ENCODE measurements at places on chromosomes 12 and 14. TPM values are rescaled to one million over a fixed set of nuclear protein-coding genes. Genes with fewer than 3 reads are reported as not detected.

- no peak for DNase-seq
Observed at GRCh38 chr12:67697967-67698366, 49.4 kb downstream of the DYRK2 start.

DNA sequence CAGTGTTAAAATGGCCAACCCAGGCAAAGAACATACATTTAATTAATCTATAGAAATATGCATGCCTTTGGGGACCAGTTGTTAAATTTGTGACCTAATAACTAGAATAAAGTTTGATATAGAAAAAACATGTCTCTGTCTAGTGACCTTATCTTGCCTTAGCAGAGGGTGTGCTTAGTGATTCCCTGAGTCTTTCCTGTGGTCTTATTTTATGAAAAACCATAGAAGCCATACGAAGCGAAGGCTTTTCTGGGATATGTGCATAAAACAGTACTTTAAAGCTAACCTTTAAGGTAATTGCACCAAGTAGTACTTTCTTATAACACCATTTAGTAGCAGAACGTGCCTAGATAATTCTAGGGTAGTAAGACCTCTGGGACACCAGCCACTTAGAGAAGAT lies 379.4 kb downstream of the ZFP36L1 start:
- no peak for DNase-seq

DNA sequence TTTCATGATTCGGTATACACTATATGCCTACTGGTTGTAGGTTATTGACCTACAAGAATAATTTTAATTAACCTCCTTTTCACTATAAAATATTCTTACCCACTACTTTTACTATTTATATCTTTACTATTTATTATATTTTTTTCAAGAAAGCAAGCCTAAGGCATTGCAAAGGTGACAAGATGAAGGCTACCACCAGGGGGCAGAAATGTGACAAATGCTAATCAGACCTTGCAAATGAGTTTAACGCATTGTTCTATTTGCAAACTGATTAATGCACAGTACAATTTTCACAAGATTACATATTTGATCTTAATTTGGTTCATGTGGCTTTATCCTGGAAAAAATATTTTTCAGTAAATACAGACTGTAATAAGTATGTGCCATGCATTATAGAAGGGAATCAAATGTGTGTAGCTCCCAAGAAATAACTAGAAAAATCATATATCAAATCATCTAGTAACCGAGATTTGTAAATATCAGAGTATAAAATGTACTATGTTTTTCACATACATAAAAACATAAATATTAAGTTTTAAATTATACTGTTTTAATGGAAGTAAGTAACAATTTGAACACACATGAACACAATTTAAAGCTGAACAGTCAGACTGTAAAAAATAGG lies 107.0 kb downstream of the ADAMTS20 start:
- no peak for DNase-seq

GRCh38 chr12:94109160-94109559 lies 39.2 kb upstream of the PLXNC1 start:
- no peak for DNase-seq

DNA sequence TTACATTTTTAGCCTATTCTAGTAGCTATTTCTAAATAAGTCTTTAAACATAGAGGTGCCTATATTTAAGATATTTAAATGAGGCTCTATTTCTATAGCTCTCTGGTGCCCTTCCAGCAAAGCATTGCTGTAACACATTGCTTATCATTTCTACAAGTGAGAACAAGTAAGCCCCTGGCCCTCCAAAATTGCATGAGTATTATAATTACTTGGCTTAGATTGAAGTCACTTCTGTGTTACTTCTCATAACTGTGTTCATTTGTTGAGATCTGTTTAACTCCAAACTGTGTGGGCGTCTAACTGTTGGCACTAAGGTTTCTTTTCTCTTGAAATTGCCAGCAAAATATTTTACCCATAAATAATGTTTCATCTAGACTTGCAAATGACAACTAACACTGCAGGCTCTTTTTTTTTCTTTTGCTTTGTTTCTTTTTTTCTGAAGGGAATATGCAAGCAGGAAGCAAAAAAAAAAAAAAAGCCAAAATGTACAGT lies 66.5 kb downstream of the DAD1 start:
- DNase-seq, result no peak

DNA sequence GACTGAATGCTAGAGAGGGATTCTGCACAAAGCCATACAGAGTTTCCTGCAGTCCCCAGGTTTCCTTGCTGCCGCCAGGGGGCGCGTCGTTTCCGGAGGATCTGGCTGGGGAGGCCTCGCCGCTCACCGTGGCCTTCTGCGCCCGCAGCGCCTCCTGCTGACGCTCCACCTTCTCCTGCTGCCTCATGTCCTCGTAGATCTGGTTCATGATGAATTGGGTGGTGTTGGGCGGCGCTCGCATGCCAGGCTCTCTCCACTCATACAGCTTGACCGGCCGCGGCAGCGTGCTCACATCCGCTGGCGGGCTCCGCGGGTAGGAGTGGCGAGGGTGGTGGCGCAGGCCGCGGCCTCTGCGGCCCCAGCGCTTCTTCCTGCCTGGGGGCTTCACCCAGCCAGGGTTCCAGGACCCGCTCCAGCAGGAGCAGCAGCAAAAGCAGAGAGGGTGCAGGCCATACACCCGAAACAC lies 987 bp downstream of the CCER1 start:
- DNase-seq, result peak; percentile 63

DNA sequence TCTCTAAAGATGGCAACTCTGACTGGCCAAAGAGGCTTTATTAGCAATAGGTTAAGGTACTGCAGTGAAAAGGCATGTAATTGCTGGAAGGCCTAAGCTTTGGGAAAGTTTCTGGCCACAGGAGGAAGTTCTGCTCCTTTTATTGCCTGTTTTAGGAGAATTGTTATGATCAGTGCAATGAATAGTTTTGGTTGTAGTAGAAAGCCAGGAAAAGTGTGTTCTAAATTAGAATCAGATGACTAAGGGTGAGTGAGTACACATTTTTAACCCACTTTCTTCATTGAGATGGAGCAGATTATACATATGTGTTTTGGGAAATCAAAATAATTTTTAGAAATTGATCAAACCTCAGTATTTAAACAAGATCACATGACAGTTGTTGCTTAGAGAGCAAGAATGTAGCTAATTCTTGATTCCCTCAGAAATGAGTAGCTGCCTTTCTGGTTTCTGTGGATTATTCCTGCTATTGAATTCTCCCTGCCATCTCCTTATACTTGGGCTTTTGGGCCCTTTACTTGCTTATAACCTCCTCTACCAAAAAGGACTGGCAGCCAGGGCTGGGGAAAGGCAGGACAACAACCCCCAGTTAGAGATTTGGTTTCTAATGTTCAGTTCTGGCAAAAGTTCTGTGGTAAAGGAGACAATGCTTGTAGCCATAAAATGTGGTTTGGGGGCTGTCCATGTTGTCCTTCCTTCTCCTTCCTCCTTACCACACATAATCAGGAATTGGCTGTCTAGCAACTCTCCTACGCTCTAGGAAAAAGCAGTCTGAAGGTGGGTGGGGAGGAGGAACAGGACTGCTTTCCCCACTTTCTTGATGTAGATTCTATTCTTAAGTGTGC lies 217.1 kb downstream of the SLC38A4 start:
- DNase-seq, result no peak

- no peak for DNase-seq
Observed at GRCh38 chr14:73953731-73954130, 3.6 kb downstream of the COQ6 start.

- no peak for DNase-seq
Observed at GRCh38 chr14:28461389-28461788, 305.2 kb upstream of the FOXG1 start.

GRCh38 chr12:75190846-75191245 lies 18.8 kb downstream of the KCNC2 start:
- DNase-seq, result no peak

DNA sequence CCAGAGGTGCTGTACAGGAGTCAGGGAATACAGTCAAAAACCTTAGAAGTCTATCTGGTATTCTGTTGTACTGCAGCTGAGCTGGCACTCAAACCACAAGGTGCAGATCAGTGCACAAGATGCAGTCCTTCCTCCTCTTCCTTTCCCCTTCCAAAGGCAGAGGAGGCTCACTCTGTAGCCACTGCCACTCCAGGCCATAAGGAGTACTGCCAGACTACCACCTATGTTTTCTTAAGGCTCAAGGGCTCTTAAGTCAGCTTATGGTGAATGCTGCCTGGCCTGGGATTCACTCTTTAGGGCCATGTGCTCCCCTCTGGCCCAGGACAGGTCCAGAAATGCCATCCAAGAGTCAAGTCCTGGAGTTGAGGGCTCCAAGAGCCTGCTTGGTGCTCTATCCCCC lies 200.3 kb downstream of the CRADD start:
- no peak for DNase-seq

- peak; percentile 76 for DNase-seq
Observed at GRCh38 chr12:103841690-103842584, 903 bp upstream of the NT5DC3 start.

DNA sequence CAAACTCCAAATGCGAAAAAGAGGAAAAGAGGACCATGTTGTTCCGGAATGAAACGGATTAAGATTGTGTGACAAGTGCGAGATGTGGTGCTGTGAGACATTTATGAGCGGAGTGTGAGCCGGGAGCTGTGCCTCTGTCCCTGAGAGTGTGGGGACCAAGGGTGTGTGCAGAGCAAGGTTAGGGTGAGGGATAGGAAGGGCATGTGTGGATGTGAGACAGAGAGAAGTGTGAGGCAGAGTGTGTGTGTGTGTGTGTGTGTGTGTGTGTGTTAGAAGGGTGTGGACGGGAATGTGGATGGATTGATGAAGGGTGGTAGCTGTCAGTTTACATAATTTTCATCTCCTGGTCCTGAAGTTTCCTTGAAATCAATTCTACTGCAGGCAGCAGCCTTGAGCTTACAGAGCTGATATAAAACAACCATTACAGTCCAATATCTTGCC lies 4.3 kb upstream of the OTX2 start:
- no peak for DNase-seq

- DNase-seq, result no peak
Observed at GRCh38 chr14:52080808-52081755, 12.2 kb upstream of the NID2 start.

GRCh38 chr14:53570411-53571387 lies 385.9 kb downstream of the BMP4 start:
- DNase-seq, result no peak

GRCh38 chr12:54977155-54977554 lies 7.4 kb downstream of the TESPA1 start:
- no peak for DNase-seq

GRCh38 chr14:56261046-56261445 lies 142.8 kb downstream of the PELI2 start:
- no peak for DNase-seq

DNA sequence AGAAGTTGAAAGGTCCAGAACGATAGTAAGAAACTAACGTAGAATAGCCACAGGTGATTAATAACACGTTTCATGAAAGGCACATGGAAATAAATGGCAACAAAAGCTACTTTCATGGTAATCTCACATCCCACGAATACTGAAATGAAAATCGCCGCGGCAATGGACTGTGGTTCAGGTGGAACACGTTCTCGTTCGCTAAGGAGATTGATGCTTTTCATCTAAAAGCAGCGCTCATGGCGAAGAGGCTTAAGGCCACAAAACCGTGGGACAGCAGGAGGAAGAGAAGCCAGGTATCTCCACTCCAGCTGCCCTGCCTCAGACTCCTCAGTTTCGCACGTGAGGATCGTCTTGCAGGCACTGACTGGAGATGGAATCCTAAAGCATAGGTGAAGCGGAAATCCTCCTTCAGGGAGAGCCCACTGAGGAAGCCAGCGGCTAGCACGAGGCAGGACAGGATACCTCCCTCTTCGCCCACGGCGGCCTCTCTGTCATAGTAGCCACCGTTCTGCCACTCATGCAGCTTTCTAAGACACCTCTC lies 696 bp upstream of the GPHN start:
- no peak for DNase-seq

- DNase-seq, result no peak
Observed at GRCh38 chr12:46368684-46369083, 3.9 kb downstream of the SLC38A2 start.

DNA sequence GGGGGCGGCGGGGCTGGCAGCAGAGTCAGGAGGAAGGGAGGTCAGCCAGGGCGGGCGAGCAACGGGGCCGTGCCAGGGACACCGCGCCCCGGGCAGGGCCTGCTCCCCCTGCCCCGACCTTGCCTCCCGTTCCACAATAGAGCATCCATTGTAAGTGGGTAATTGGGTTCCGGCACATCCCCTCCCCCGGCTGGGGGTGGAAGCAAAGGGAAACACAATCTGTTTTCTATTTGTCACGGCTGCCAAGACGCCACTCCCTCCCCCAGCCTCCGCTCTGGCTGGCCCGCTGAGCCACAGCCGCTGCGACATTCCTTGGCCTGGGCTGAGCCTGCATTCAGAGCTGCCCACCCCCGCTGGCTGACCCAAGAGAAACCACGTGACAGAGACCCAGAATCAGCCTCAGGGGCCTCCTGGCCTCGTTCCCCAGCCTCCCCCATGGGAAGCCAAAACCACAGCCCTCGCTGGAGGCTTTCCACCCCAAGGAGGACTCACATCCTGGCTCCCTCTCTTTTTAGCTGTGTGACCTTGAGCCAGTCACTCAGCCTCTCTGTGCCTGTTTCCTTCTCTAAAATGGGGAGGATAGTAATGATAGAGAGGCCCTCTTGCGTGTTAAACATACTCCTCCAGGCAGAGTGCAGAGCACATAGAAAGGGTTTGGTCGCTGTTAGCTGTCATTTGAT lies 117.6 kb downstream of the SCARB1 start:
- DNase-seq, result peak; percentile 93

DNA sequence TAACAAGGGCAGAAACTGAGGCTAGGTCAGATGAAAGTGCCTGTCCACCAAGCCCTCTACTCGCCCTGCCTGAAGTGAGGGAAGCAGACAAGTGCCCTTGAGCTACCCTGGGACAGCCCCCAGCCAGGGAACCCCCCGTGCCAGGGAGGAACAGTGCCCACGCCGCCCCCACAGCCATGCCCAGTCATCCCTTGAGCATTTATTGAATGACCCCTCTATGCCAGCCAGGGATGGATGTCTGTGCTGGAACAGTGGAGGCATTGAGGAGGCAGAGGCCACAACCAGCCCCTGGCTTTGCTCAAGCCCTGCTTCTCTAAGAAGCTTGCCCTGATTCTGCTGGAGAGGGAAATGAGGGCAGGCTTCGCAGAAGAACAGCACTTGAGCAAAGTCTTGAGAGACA lies 3.7 kb upstream of the AQP6 start:
- peak; percentile 52 for DNase-seq

DNA sequence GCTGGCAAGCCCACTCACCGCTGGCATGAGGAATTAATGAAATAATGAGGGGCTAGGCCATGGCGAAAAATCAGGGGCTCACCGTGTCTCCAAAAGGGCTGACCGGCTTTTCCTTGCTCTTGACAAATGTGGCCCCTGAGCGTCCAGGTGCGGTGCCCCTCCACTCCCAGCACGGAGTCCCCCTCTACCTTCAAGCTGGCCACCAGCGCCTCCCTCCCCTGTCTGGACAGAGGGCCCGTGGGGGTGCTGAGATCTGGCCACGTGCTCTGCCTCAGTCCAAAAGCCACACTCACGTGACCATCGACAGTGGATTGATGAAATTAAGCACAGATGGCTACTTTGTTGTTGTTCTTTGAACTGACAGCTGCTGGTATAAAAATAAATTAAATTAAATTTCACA lies 78.8 kb upstream of the BCL11B start:
- peak; percentile 58 for DNase-seq

GRCh38 chr14:22384167-22384549 lies 204.9 kb downstream of the DAD1 start:
- no peak for DNase-seq

GRCh38 chr12:122099280-122099749 lies 20.8 kb downstream of the MLXIP start:
- DNase-seq, result no peak

Gene MED13L
- total RNA-seq, result 147 TPM

Gene OTUB2
- total RNA-seq, result 1.0 TPM

Gene ACTR10
- 61.7 TPM for total RNA-seq

Gene MYH6
- 3.4 TPM for total RNA-seq

Gene VRTN
- not detected for total RNA-seq

Gene SAV1
- total RNA-seq, result 42.8 TPM

Gene ASCL1
- not detected for total RNA-seq

Gene PRH2
- total RNA-seq, result not detected

Gene ORAI1
- 32.4 TPM for total RNA-seq

Gene PLEKHD1
- 0.41 TPM for total RNA-seq

Measured in upper lobe of right lung (tissue), 1 donor.